ENCODE measurements at places on chromosomes 13 and 19.
A peak's percentile ranks its signal among the peaks of the same experiment; 100 is the strongest.

GRCh38 chr13:106393776-106394175 lies 141.7 kb downstream of the EFNB2 start:
- no peak for DNase-seq

DNA sequence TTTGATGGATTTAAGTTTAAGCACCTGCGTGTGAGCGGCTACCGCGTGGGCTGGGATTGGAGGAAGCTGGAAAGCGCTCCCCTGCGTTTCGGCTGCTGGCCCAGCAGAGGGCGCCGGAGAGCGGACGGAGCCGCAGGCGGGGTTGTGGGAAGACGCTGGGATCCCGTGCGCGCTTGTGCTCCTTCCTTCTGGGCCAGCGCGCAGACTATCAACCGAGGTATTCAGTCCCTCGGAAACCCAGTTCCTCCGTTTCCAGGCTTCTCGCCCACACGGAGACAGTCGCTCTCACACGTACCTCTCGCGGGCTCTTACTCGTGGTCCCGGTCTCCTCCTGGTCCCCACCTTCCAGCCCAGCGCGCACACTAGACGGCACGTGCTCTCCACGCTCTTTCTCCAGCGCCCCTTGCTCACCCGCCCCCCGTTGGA lies 28.8 kb downstream of the EPN1 start:
- peak; percentile 32 for DNase-seq

DNA sequence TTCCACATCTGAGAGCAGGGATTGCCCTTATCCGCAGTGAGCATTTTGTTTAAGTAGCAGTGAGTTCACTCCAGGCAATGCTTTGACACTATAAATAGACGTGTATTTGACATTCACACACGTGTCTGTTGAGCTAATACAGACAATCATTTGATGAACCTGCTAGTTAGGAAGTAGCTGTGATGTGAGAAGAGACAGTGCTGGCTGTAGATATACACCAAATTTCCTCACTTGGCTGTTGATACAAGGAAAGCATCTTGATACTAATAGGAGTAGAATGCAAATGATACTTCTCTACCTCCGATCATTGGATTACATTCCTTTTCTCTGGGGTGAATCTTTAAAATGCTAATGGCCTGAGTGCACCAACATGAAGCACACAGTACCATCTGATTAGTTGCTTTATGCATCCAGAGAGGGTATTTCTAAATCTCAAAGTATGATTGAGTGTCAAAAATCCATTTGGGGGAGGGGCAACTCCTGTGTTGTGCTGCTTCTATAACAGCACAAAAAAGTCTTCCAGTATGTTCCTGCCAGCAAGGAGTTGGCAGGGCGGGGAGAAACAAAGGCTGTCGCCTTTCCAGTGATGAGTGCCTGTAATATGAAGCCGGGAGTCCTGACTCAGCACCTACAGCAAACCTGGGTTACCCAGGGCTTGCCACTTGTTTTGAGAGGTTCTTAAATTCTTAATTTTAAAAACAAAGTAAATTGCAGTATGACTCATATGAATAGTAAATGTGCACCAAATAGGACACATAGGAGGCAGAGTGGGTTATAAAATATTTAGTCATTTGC lies 7.0 kb downstream of the CUL4A start:
- no peak for DNase-seq

GRCh38 chr19:55642153-55643002 lies 1.1 kb upstream of the ZNF581 start:
- DNase-seq, result no peak

GRCh38 chr19:7376151-7376852 lies 27.6 kb downstream of the ARHGEF18 start:
- DNase-seq, result no peak

- no peak for DNase-seq
Observed at GRCh38 chr13:42875475-42876269, 94.3 kb downstream of the FAM216B start.

DNA sequence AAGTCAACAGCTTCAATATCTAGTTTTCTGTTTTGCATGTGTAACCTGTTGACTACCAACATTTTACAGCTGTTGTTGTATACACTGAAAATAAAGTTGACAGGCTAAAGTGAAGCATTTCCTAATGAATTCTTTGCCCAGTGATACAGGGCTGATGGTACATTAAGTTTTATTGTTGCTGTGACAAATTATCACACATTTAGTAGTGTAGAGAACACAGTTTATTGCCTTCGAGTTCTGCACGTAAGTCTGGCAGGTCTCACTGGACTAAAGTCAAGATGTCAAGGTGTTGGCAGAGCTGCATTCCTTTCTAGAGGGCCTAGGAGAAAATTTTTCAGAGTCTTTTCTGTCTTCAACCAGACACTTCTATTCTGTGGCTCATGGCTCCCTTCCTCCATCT lies 184.2 kb downstream of the SLITRK6 start:
- no peak for DNase-seq

DNA sequence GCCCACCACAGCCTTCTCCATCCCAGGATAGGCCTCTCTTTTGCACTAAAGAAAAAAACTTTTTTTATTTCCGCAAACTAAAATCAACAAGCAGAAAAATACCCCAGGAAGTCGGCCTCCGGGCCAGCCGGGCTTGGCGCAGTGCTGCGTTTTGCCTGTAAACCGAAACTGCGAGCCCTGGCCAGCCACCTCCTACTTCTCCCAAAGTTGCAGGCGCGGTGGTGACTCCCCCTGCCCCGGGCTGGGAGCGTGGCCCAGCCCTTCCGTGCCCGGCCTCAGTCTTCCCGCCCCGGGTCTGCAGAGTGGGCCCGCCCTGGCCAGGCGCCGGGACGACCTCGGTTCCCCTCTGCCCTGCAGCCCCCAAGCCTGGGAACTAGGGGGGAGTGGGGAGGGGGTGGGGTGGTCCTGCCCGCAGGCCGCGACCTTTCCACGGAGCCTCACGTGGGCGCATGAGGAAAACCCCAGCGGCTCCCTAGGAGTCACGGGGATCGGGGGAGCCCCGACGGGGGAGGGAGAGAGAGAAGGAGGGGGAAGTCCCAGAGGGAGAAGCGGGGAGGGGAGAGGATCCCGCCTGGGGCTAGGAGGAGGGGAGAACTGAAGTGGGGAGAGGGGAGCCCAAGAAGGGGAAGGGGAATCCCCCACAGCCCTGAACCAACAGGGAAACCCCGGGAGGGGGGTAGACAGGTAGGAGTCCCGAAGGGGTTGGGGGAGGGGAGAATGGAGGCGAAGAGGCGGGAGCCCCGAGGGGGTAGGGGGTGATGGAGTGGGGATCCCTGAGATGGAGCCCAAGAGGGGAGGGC lies 3.0 kb downstream of the GADD45B start:
- peak; percentile 73 for DNase-seq

- DNase-seq, result no peak
Observed at GRCh38 chr19:2166741-2167738, 3.3 kb downstream of the DOT1L start.

GRCh38 chr13:40586886-40587565 lies 79.4 kb downstream of the FOXO1 start:
- DNase-seq, result no peak

DNA sequence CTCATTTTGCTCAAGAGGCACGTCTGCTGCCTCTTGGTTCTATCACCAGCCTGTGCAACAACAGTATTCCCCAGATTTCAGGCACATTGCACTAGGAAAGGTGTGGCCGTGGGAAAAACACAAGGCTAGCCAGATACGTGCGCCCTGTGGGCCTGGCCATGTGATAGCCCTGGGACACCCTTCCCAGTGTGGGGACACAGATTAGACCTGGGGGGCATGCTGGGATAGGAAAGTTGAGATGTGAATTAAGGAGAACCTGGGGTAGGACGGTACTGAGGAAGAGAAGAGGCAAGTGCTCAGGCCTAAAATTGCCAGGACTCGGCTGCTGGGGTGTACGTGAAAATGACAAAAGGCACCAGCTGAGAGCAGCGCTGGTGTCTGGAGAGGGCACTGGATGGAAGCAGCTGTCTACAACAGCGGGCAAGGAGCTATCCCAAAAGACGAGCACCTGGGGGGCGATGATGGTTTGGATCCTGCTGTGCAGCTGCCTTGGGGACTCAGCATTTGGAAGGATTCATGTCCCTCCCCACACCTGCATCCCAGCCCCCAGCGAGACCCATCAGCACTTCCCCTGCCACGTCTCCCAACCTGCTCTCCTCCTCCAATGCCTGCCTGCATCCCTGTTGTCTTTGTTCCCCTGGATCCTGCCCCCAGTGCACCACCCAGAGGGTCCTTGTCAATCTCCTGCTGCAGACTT lies 54.3 kb downstream of the GGACT start:
- no peak for DNase-seq

- DNase-seq, result no peak
Observed at GRCh38 chr13:113879494-113880360, 15.9 kb upstream of the GAS6 start.

DNA sequence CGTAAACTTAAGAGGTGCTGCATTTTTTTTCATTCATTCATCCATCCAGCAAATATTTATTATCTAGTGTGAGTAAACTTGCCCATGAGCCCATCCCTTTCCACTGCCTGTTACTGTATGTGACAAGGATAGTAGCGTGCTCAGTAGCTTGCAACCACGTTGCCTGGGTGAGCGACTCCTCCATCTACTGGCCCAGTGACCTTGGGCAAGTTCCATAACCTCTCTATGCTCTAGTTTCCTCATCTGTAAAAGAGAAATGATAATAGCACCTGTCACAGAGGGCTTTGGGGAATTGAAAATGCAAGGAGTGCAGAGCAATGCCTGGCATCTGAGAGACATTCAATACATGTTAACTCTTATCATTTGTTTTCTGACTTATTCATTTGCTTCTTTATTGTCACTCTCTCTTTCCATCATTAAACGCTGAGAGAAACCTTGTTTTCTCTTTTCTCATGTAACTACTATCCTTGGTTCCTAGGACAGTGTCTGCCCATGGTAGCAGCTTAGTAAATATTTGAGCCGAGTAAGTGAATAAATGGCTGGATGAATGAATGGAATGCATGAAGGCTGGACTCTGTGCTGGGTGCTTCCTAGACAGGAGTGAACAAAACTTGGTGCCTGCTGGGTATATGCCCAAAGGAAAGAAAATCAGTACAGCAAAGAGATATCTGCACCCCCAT lies 19.9 kb downstream of the LRCH1 start:
- DNase-seq, result no peak

- no peak for DNase-seq
Observed at GRCh38 chr19:14383661-14384555, 2.7 kb downstream of the ADGRE5 start.

GRCh38 chr19:49855676-49856573 lies 5.0 kb downstream of the PTOV1 start:
- DNase-seq, result no peak

DNA sequence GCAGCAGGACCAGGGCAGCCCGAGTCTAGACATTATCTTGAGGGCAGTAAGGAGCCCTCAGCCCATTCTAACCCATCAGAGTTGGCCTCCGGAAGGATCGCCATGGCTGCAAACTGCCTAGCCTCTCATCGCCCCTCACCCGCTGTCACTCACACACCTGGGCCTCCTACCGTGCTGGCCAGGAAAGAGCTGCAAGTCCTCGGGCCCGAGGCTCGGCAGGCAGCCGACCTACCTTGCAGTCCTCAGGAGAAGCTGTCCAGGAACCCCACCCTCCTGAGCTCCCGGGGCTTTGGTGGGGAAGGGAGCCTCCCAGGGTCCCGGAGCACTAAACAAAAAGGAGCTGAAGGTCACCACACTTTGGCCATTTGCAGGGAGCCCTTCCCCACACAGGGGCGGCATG lies 46.8 kb downstream of the CCNE1 start:
- no peak for DNase-seq

- no peak for DNase-seq
Observed at GRCh38 chr13:61086087-61086486, 329.6 kb downstream of the PCDH20 start.

DNA sequence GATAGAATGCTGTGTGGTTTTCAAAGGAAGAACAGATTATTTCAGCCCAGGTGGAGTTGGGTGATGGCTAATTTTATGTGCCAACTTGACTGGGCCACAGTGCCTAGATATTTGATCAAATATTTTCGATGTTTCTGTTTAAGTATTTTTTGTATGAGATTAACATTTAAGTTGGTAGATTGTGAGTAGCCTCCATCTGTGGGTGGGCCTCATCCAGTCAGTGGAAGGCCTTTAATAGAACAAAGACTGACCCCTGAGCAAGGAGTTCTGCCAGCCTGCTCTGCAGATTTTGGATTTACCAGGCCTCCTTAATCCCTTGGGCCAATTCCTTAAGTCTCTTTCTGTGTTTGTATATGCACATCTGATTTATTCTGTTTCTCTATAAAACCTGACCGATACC lies 13.9 kb downstream of the LSM14A start:
- DNase-seq, result no peak

- no peak for DNase-seq
Observed at GRCh38 chr13:70795484-70795883, 687.2 kb upstream of the KLHL1 start.

- DNase-seq, result no peak
Observed at GRCh38 chr13:76597868-76598267, 288.3 kb downstream of the KCTD12 start.

- no peak for DNase-seq
Observed at GRCh38 chr13:25971459-25972145, 80.2 kb downstream of the SHISA2 start.

GRCh38 chr13:57311009-57311586 lies 144.1 kb downstream of the PRR20E start:
- DNase-seq, result no peak

DNA sequence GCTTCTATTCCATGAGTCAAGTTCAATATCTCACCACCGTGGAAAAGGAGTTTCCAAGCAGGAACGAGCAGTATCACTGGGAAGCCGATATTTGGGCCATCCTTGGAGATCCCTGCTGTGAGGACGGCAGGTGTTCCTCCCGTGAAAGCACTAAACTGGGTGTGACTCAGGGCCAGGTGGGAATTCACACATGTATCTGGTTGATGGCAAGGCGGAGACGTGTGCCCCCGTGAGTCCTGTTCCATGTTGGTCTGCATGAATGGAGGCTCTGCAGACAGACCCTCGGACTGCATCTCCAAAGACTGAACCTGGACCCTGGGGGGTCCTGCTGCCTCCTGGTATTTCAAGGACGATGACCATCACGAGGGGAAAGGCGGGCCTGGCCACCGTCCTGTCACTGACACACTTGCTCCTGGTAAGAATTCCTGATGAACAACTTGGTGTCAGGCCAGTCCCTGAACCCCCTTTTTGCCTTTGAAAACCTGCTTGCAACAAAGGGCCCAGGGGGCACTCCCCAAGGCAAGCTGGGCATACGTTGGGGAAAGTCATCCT lies 22.8 kb upstream of the GAS6 start:
- DNase-seq, result no peak

All from activated CD8-positive, alpha-beta memory T cell treated with anti-CD3 and anti-CD28 coated beads for 48 hours (primary cell).